ENCODE measurements at places on chromosomes 7 and 10.

DNA sequence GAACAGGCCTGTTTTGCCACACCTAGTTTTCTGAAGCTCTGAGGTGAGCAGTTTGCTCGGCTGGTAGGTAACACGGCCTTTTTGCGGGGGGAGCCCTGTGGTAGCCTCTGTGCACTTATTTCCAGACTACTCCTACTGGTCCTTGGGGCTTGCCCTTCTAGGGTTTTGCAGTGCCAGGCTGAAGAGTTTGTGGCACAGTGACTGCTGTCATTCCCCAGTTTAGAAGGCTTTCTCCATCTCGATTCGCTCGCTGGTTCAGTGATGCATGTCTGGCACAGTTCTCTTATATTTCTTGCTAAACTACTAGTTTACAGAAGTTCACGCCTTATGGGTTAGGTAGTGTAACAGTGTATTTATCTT is 711 bp downstream of the KIF20B start:
- DNase-seq = no peak

DNA sequence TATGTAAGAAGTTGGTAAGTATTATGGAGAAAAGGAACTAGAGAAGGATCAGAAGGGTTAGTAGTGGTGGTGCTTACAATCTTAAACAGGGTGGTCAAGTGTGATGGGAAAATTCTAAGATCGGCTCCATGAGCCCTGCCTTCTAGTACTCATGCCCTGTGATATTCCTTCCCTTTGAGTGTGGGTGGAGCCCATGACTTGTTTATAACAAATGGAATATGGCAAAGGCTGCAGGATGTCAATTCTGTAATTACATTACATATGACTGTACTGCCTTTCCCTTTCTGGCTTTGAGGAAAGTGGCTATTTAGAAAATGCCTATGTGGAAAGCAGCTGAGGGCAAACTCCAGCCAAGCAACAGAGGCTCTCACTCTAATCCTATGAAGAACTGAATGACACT is 309.6 kb downstream of the AGMO start:
- DNase-seq = no peak

DNA sequence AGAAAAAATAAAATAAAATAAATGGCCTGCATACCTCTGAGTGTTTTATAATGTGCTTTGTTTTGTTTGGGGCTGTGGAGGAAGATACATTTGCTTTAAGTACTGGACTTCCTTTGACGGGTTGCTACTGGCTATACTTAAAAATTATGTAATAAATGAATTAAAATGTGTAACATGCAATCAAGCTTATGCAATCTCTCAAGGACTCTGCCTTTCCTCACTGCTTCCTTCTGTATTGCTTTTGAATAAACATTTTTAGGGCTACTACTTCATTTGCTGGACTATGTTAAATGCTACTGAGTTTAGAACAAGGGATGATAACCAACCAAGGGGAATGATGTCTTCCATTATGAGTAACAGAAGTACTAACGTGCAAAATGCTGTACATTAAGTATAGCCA is 91.6 kb downstream of the ETV1 start:
- DNase-seq = no peak

DNA sequence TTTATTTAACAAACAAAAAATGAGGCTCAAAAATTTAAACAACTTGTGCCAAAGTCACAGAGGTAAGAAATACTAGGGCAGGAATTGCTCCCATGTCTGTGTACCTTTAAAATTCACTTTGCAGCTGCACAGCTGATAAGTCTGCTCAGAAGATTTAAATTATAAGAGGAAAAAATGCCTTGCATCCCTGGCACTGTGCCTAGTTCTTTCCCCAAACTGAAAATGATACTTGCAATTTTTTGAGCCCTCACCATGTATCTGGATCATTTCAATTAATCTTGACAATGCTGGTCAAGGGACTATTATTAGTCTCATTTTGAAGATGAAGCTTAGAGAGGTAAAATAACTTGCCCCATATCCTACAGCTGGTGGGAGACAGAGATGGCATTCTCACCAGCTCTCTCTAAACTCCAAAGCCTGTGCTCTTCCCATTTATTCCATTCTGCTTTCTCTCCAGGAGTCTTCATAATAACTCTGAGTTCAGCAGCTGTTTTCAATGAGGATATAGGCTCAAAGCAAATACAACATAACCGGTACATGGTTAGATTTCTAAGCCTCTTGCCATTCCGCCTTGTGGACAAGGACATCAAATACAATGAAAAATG is 350.5 kb upstream of the LRRTM3 start:
- no peak for DNase-seq

GRCh38 chr10:104735036-104735756 is 94.1 kb downstream of the SORCS3 start:
- DNase-seq = no peak

GRCh38 chr7:2802101-2802500 is 42.0 kb downstream of the GNA12 start:
- no peak for DNase-seq

- no peak for DNase-seq
Observed at GRCh38 chr10:88213065-88213605, 349.7 kb downstream of the PTEN start.

DNA sequence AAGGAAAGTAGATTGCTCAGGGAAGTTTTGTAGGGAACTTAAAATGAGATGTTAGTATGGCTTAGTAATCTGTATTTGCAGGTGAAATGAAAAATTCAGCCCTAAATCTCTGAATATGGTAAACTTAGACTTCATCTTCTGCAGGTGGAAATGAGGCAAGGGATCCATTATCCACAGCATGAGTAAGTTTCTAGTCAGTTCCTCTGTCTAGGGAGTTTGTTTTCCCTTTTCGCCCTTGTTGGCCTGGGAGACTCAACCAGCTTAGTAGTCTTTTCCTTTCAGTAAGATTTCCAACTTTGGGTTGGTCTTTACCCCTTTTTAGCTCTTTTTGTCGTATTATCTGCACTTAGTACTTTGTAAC is 65.6 kb downstream of the ZEB1 start:
- DNase-seq = no peak

DNA sequence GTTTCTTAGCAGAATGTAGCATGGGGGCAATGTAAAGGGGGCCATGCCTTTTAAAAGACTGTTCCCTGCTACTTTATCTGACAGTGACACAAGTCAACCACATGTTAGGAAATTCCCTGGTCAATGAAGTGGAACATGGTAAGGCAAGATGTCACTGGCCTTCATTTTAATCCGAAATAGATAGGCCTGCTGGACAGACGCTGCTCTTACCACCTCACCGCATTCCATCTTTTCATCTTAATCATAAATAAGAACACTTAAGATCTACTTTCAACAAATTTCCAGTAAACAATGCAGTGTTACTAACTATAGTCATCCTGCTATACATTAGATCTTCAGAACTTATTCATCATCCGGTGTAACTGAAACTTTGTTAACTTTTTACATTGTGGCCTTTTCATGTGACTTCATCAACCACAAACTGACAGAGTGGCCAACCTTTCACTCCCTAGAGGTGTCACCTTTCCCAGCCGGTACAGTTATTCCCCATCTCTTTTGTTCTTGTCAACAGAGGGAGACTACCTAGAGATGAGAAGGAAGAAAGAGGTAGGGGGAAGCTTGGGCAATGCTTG is 15.6 kb downstream of the ASB4 start:
- no peak for DNase-seq

All from T-helper 2 cell (primary cell).